ENCODE measurements at places on chromosomes 7 and 10.

DNA sequence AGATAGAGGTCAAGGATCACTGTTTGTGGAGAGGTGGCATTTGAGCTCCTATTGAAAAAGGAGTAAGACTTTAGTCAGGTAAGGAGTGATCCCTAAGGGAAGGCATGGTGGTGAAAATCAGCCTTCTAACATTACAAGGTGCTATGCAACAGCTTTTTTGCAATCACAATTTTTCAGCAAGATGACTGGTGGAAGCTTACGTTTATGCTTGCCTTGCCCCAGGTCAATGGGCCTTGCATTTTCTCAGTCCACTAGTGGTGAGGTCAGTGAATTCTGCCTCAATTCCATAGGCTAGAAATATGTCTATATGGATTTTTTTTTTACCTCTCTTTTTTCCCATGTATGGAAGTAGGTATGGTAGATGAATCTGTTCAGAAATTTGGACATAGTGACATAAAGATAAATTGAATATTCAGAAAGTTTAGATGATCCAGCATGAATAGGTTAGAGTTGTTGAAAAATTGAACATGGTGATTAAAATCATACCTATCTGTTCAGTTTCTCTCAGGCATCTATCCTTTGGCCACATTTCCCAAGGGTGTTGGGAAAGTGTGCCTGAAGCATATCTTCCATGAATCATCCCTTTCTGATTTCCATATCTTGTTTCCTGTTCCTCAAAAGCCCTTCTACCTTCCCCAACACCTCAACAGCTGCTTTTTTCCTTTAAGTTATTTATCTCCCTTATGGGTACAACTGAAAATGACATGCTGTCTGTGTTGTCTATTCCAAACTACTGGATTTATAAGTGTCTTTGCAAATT lies 71.9 kb upstream of the PTPRZ1 start:
- DNase-seq, result no peak

DNA sequence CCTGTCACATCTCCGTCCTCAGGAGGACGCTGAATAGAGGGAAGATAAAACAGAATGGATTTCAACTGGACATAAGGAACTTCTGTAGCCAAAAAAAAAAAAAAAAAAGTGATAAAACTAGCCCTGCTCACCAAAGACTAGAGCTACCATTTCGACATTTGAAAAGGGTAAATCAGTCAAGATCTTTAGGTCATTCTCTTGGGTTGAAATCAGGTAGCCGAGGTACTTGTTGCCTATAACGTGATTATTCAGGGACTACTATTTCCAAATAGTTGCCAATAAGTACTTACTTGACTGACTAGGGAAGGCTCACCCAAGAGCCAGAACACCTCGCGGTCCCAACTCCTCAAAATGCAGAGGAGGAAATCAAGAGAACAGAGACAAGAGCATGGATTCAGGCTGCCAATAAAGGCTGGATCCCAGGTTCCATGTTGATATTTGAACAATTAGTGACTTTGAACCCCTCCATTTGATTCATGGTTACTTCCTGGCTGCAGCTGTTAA lies 2.0 kb downstream of the RHEB start:
- DNase-seq, result no peak

- no peak for DNase-seq
Observed at GRCh38 chr10:93397020-93397419, 85.1 kb downstream of the MYOF start.

DNA sequence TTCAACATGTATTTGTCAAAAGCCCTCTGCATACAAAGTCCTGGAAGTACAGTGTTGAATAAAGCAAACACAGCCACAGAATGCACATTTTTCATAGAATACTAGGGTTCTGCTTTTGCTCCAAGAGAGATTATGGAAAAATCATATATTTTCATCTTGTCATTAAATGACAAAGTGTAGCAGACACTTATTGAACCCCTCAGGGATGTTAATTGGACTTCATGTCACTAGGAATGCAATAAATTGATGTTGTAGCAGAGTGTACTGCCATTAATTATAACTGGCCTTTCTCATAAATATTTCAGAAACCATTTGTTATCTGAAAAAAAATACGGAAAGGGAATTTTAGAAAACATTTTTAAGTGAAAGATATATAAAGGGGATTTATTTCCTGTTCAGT lies 64.5 kb upstream of the TAC1 start:
- DNase-seq, result no peak

DNA sequence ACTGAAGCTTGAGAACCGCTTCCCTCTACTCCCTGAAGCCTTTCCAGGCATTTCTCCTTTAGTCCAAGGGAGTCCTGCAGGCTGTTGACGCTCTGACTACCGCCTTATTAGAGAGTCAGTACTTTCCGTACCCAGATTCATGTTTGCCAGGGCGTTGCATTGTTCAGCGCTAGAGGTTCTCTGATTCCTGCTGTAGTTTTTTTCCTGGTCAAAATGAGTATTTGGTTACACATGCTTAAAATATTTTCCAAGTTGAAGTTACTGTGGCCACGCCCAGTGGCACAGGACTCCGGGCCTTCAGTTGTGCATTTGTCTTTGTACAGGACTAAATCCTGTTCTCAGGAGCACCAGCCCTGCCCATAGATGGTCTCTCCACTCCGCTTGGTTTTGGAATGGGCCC lies 7.9 kb downstream of the MTURN start:
- no peak for DNase-seq

DNA sequence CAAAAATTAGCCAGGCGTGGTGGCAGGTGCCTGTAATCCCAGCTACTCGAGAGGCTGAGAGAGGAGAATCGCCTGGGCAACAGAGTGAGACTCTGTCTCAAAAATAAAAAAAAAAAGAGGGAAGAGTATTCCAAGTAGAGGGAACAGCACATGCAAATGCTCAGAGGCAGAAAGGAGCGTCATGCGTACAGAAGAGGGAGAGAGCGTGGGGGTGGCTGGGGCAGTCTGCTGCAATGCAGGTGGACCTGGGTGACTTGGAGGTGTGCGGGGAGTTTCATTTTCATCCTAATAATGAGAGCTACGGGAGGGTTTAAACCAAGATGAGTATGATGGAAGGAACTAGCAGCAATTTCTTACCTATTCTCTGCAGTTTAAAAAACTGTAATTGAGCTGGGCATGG lies 28.8 kb downstream of the CLIP2 start:
- no peak for DNase-seq

GRCh38 chr10:92690211-92690914 lies 608 bp downstream of the HHEX start:
- no peak for DNase-seq

- no peak for DNase-seq
Observed at GRCh38 chr7:141944811-141945210, 2.0 kb downstream of the CLEC5A start.

- DNase-seq, result no peak
Observed at GRCh38 chr10:80118669-80119068, 13.9 kb upstream of the PLAC9 start.

DNA sequence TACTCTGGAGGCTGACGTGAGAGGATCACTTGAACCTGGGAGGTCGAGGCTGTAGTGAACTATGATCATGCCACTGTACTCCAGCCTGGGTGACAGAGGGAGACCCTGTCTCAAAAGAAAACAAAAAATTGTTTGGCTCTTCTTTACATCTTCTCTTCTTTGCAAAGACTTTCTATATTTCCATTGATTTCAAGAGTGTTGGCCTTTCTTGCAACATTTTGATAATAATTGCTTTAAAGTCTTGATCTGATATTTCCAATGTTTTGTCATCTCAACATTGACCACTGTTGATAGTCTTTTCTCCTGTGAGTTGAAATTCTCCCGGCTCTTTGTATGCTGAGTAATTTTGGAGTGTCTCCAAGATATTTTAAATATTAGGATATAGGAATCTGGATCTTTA lies 17.8 kb upstream of the CLDN4 start:
- no peak for DNase-seq

DNA sequence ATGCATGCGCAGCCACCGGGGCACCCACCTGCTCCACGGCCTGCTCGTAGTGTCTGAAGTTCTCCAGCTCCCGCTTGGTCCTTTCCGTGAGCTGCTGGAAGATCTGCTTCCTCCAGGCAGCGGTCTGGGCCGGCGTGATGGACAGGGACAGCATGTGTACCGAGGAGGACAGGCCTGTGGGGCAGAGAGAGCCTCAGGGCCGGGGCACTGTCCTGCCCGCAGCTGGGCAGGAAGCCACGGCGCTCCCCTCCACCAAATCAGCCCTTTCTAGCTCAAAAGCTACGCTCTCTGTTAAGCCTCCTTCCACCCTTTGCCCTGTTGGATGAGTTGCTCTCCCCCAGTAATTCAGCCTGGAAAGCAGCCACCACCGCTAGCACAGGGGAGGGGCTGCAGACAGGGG lies 19.2 kb downstream of the TECPR1 start:
- DNase-seq, result no peak

- DNase-seq, result no peak
Observed at GRCh38 chr10:27388761-27389399, 115.2 kb upstream of the RAB18 start.
